Right atrium auricular region (tissue), 2 donors: ENCODE measurements at places on chromosomes 2 and 18. TPM values are rescaled to one million over a fixed set of nuclear protein-coding genes. Genes with fewer than 3 reads are reported as not detected.

The DOK6 gene
- 5.7 TPM for total RNA-seq

DNA sequence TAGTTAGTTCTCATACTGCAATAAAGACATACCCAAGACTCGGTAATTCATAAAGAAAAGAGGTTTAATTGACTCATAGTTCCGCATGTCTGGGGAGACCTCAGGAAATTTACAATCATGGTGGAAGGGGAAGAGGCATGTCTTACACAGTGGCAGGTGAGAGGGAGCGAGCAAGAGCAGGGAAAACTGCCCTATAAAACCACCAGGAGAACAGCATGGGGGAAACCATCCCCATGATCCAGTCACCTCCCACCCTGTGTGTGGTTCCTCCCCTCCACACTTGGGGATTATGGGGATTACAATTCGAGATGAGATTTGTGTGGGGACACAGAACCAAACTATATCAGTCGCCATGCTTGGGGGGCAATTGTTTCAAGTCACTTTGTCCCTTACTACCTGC lies 1.1 kb upstream of the SSB start:
- no peak for DNase-seq

DNA sequence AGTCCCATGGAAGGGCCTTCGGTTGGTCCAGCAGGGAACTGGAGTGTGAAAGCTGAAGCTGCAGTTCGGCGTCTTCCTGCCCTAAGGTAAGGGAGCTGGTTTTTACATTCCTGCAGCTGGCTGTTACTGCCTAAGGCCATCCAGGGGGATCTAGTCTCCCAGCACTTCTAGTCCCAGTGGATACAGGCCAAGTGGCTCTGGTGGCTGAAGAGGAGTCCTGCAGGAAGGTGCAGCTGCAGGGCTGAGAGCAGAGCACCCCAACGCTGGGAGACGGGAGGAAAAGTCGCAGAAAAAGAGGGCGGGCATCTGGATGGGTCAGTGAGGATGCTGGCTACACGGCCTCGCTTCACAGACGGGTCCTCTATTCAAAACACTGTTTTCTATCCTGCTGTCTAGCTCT lies 225.0 kb upstream of the HS6ST1 start:
- DNase-seq = no peak

DNA sequence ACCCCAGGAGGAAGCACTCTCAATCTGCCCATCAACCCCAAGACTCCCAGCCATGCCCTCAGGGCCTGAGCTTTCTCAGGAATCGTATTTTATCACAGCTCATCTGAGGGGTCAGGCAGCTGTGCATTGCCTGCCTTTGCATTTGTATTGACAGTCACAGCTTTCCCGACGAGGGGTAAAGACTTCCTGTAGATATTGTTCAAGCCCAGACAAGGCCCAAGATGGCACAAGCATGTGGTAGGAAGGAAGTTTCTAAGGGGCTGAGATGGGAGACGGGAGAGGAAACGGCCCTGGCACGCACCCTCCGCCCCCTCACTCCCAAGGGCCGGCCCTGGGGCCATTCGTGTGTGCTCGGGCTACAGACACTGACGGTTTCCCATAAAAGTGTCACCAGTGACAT lies 34.2 kb upstream of the PRLH start:
- no peak for DNase-seq

The HOXD13 gene
- total RNA-seq = not detected

DNA sequence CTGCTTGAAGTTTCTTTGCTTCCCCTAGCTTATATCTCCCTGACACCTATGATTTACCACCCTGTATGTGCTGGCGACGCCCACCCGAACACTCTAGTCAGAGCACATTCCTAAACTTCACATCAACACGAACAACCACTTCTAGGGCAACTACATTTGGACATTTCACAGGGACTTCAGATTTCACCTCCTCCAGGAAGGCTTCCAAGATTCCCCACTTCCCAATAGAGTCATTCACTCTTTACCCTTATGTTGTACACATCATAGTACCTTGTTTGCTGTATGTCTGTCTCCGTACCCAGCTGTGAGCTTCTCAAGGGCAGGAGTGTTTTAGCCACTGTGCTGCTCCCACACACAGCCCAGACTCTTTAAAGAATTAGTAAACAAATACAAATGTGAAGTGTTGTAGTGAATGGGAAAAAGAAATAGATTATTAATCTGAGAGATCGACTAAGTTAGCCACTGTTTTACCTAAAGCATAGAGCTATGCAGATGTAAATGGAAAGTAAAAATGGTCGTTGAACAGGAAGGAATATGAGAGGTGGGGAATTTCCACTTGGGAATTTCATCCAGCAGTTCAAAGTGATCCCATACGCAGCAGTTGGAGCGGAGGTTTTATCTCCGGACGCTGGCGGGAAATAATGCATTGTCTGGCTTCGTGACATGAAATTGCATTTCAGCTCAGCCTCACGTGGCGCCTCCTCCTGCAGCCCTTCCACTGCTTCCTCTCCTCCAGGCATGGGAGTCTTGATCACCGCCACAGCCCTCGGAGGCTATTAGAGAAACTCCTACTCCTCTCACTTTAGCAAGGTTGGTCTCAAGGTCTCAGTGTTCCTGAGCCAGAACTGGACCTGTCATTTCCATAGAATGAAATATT lies 233.4 kb upstream of the COPS8 start:
- DNase-seq = no peak

The PREB gene
- total RNA-seq = 51.4 TPM

- no peak for DNase-seq
Observed at GRCh38 chr18:41695441-41695840, 259.6 kb upstream of the PIK3C3 start.

DNA sequence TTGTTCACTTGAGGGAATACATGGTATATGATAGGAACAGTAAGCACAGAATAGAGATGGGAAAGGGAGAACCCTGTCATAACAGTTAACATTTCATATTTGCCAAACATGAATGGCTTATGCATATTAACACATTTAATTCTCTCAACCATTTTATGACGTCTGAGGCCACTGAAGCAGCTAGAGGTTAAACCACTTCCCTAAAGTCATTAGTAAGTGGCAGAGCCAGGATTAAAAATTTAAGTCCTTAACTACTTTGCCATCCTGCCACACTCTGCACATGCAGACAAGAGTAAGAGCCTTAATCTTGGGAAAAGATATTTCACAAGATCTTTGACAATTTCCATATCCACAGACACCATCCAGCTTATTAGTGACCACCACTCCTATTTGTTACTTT lies 2.1 kb downstream of the LIPT1 start:
- DNase-seq = no peak

DNA sequence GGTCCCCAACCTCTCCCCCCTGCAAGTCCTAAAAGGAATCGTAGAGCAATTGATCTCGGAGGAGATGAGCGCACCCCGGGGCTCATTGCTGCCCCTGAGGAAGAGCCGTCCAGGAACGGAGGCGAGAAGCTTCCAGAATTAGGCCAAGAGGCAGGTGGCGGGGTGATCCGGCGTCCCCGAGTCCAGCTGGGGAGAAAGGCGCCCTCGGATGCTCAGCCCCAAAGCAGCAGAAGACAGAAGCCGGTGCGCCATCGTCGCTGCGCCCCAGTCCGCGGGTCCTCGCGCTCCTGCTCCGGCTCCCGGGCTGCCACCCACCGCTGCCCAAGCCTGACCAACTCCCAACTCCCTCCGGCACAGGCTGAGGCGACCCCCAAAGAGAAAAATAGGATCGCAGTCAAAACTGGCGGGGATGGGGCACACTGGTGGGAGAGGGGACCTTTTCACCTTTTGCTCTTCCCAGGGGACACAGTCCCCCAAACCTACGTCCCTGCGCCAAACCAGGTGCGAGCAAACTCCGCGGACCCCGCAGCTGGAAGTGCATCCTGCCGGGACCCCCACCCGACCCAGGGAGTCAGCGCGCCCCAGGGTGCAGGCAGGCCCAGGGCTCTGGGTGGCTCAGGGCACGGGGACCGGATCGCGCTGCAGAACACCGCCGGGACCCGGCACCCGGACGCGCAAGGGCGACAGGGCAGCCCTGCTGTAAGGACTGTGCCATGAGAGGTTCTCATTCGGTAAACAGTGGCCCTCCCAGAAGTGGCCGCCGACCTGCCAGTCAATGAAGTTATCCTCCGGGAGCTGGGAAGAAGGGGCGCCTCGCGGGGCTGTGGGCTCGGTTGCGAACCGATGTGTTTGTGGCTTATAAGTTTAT lies 8.4 kb upstream of the MEIS1 start:
- no peak for DNase-seq

The NT5C1B gene
- total RNA-seq = not detected

The G6PC2 gene
- not detected for total RNA-seq

GRCh38 chr2:137813176-137813575 lies 151.1 kb upstream of the HNMT start:
- DNase-seq = no peak

The CFAP210 gene
- total RNA-seq = not detected

The VWC2L gene
- total RNA-seq = not detected

The CFC1 gene
- total RNA-seq = 13.4 TPM

DNA sequence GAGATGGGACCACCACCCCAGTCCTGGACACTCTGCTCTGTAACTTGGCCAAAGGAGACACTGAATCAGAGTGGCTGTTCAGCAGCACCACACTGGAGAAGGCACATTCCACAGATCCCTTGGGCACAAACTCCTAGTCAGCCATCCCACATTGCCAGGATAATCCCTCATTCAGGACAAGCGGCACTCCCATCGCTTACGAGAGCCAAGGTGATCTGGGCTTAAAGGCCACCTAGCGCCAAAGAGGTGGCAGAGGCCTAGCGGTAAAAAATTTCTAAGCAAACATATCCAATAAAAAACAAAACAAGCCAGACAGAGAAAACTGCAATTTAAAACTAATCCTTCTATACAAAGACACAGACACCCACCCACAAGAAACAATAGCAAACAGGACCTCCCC lies 62.2 kb downstream of the EPB41L3 start:
- no peak for DNase-seq

DNA sequence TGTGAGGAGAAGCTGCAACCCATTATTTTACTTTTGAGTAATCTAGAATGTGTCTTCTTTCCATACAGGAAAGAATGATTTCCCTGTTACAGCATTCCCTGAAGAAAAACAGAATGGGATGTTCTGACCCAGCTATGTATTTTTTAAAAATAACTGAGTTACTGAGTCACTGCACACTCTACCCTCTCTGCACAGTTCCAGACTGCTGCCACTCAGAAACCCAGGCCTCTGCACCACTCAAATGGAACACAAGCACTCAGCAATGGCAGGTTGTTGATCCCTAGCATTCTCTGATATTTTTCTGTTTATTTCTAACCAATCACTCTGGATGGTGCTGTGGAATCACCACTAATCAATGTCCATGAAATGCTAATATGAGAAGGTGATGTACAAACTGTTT lies 1300.0 kb upstream of the FAM98A start:
- DNase-seq = no peak

- DNase-seq = no peak
Observed at GRCh38 chr2:232521959-232522622, 1.9 kb downstream of the PRSS56 start.
